IMR-90 (cell line): ENCODE measurements at places on chromosomes 2 and 18.
A peak's percentile ranks its signal among the peaks of the same experiment; 100 is the strongest.

DNA sequence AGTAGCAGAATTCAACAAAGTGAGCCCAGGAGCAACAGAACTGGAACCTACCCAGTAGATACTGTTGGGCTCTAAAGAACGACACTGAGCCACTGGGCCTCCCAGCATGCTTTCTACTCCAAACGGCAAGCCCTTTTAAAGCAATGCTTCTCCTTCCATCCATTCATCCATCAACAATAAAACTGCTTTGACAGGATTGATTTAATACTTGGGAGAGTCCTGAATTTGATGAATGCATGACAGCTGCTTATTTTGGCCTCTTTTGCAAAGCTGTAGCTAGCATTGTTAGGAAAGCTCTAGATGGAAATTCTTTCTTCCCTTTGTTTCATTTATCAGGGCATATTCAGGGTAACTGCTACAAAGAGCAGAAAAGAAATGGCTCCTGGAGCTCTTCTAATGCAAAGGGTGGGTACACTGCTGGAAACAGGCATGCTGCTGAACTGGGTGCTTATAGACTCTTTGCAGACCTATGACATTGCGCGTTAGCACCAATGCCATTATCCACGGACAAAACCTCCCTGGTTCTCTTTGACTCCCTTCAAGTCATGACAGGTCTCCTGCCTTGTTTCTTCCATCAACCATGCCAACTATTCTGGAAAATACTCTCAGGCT is 138.4 kb upstream of the HNRNPA3 start:
- DNase-seq: no peak

- no peak for DNase-seq
These were observed 104.8 kb downstream of the ARL4C start for GRCh38 chr2:234392041-234392615.

GRCh38 chr2:231093933-231094332 is 30.9 kb downstream of the HTR2B start:
- no peak for DNase-seq

DNA sequence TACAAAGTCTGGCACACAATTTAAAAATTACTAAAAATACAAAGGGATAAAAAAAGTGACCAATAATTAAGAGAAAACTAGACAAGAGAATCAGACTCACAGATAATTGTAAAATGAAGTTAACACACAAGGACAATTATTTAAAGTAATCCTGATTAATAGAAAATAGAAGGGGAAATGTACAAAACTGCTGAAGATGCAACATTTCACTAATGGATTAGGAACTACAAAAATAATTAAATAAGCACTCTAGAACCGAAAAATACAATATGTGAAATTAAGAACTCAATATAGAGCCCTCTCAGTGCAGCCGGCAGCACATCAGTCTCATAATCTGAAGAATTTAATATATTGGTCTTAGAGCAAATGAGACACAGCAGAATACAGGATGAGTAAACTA is 24.6 kb downstream of the HYCC2 start:
- no peak for DNase-seq

- DNase-seq: peak; percentile 28
These were observed 109.8 kb upstream of the ZNF516 start for GRCh38 chr18:76604935-76605240.

DNA sequence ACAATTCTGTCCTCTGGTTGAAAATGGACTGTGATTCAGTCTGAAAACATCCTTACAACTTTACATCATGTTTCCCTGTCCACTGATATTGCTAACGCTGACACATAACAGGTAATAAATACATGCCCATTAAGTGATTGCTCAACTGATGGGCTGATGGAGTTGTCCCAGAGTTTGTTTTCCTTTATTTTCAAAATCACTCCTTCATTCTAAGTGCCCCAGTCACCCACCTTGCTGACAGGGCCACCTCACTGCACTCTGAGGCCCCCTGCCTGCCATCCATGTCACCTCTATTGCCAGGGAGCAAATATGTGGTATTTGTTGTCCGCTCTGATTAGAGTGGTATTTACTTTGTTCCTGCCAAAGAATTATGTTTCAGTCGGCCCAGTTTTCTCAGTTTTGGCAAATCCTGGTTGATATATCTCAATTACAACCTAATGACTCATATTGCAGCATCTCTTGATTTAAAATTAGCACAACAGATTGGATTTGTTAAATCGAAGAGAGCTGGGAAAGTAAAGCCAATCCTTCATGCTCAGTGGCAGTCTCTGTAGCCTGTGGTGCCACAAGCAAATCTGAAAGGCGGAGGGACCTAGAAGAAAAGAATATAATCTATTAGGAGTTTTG is 105.1 kb downstream of the RDH14 start:
- peak; percentile 89 for DNase-seq

DNA sequence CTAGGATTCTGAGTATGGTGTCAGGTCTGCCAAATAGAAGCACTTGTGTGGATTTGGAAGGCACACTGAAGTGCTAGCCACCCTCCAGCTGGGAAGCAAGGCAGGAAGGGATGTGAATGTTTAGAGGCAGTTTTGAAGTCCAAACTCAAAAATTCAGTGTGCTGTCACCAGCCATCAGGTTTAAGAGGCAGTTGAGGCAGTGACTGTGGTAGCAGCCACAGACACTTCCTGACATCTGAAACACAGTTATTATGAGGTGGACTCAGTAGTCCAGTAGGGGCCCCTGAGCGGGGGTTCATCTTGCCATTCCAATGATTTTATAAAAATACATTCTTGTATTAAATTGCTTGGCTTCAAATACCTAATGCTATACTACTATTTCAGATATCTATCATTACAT is 13.4 kb upstream of the DOCK10 start:
- DNase-seq: no peak

GRCh38 chr2:240460253-240460711 is 24.8 kb downstream of the GPC1 start:
- no peak for DNase-seq
